ENCODE measurements at places on chromosomes 3 and 15.

GRCh38 chr3:100299016-100299415 lies 35.5 kb upstream of the NIT2 start:
- no peak for DNase-seq

- no peak for DNase-seq
These were observed 215.0 kb upstream of the THBS1 start for GRCh38 chr15:39365873-39366272.

DNA sequence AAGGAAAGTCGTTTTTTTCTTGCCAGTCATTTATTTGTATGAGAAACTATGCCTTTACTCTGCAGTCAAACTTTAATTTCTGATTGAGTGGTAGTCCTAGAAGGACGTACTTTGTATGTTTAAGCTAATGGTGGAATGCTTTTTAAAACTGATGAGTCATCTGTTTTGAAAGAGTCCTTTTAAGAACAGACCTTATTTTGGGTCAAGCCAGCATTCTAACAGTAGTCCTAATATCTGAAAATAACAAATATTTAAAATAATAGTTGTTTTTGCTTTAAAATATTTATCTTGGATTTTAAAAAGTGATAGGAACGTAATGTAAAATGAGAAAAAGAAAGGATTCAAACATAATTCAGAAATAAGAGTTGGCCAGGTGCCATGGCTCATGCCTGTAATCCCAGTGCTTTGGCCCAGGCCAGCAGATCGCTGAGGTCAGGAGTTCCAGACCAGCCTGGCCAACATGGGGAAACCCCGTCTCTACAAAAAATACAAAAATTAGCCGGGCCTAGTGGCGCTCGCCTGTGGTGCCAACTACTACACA lies 1.3 kb upstream of the LRRC58 start:
- no peak for DNase-seq

- no peak for DNase-seq
These were observed 39.8 kb downstream of the EOGT start for GRCh38 chr3:68973639-68974038.

DNA sequence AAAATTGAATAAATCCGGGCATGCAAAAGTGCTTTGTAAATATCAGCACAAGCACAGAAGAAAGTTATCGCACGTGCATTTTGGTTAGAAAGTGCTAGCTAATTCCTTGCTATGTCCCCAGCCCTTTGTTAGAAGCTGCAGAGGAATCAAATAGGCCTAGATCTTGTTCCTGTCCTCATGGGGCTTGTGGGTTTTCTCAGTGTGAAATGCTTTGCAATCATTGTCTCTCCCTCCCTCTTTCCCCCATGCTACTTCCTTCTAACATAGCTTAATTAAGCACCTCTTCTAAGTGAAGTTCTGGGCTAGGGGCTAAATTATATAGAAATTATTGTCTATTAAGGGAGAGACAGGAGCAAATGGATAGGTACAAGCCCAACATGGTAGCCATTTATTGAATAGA lies 271.7 kb downstream of the RPLP1 start:
- DNase-seq: no peak

GRCh38 chr15:75578173-75578947 lies 755 bp downstream of the PTPN9 start:
- DNase-seq: peak; percentile 37

DNA sequence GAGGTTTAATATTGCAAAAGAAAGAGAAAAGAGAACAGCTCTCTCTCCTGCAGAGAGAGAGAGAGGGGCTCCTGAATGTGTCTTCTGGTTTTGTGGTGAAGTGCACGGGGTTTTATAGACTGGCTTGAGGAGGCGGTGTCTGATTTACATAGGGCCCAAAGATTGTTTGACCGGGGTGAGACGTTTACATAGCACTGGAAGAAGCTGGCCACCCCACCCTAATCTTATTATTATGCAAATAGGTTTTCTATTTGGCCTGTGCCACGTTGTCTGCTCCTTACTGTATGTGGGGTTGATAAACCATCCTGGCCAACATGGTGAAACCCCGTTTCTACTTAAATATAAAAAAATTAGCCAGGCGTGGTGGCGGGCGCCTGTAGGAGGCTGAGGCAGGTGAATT lies 268.6 kb downstream of the SV2B start:
- no peak for DNase-seq

GRCh38 chr3:122961146-122961545 lies 66.4 kb downstream of the SEMA5B start:
- no peak for DNase-seq
